ENCODE measurements at places on chromosomes 16 and 17.

GRCh38 chr17:21358682-21359482 is 17.3 kb upstream of the KCNJ12 start:
- DNase-seq = no peak

- DNase-seq = no peak
Observed at GRCh38 chr17:33858121-33858520, 397.0 kb upstream of the CCL2 start.

GRCh38 chr17:57373756-57374155 is 117.4 kb downstream of the MSI2 start:
- DNase-seq = no peak

- no peak for DNase-seq
Observed at GRCh38 chr16:53744449-53744848, 40.5 kb downstream of the FTO start.

GRCh38 chr16:81357711-81358260 is 43.0 kb downstream of the GAN start:
- DNase-seq = no peak

GRCh38 chr17:7307686-7308624 is 527 bp downstream of the EIF5A start:
- no peak for DNase-seq

GRCh38 chr17:13864521-13864920 is 204.8 kb upstream of the COX10 start:
- no peak for DNase-seq

GRCh38 chr17:50637829-50638605 is 3.3 kb downstream of the ABCC3 start:
- DNase-seq = no peak

- no peak for DNase-seq
Observed at GRCh38 chr16:67194260-67194659, 2.3 kb downstream of the E2F4 start.

GRCh38 chr16:15857724-15858560 is 1.1 kb upstream of the MYH11 start:
- no peak for DNase-seq

DNA sequence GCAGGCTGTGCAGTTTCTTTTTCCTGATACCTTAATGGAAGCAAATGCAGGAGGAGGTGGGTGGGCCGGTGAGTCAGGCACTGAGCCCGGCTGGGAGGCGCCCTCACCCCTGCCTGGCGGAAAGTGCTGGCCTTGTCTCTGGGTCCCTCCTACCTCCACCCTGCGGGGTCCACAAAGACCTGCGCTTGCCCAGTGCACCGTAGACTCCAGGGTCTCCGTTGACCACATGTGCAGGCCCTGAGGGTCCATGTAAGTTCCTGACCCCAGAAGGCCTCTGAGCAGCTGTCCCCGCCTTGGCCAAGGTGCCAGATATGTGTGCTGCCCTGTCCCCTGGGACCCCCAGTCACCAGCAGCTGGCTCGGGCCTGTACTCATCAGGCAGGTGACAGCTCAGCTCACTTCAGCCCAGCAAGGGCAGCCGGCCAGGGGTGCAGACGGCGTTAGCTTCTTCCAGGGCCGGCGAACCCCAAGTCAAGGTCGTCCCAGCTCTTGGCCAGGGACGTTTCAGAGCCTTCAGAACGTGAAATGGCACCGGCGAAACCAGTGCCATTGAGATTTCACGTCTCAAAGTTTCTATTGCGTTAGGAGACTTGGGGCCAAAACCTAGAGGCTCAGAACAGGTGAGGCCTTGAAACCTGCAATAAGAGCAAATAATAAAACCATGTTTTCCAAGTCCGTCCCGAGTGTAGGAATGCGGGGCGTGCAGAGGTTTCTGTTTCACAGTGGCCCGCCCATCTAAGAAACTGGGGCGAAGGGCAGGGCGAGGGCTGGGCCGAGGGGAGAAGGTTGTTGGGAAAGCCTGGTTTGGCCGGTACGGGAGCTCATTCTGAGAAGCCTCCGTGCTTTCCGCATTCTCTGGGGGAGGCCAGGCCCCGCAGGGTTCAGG is 12.1 kb downstream of the METRNL start:
- DNase-seq = no peak
